Esophagus mucosa (tissue), 1 donor: ENCODE measurements at places on chromosomes 16 and 17. TPM values are rescaled to one million over a fixed set of nuclear protein-coding genes. Genes with fewer than 3 reads are reported as not detected.

GRCh38 chr16:14172200-14172809, 101.2 kb downstream of the MRTFB start:
- ATAC-seq, result no peak

- ATAC-seq, result no peak
Observed at GRCh38 chr16:88200896-88201185, 181.9 kb upstream of the ZNF469 start.

DNA sequence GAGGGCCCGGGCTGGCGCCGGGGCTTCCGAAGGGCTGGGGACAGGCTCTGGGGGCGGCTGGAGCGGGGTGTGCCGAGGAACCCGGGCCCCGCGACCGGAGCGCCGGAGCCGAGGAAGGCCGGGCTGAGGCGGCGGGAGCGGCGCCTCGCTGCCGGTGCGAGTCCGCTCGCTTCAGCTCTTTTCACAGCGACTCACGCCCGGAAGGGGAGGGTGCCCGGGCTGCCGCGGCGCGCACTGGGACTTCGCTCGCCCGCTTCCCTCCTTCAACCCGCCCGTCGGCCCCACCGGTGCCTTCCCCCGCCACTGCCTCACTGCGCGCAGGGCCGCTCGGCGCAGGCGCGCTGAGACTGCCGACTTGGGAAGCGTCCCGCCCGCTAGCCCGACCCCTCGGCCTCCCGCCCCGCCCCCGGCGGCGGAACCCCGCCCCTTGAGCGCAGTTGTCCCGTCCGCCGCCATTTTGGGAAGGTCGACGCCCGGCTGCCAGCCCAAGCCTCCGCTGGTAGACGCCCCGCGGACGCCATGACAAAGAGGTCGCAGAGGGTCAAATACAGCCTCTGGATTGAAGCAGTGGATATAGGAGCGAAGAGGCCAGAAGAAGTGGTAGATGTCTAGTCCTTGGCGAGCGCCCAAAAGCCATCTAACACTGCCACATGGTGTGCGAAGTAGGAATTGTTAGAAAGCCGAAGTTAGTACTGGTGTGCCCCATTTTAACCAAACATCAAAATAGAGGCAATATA, at the start of gene UBE2G1:
Gene UBE2G1 (minus strand): TSS at position 349 of the 737 bp plus-strand sequence. CDS start 359 bp downstream, outside the sequence.
- peak; percentile 92 for ATAC-seq

DNA sequence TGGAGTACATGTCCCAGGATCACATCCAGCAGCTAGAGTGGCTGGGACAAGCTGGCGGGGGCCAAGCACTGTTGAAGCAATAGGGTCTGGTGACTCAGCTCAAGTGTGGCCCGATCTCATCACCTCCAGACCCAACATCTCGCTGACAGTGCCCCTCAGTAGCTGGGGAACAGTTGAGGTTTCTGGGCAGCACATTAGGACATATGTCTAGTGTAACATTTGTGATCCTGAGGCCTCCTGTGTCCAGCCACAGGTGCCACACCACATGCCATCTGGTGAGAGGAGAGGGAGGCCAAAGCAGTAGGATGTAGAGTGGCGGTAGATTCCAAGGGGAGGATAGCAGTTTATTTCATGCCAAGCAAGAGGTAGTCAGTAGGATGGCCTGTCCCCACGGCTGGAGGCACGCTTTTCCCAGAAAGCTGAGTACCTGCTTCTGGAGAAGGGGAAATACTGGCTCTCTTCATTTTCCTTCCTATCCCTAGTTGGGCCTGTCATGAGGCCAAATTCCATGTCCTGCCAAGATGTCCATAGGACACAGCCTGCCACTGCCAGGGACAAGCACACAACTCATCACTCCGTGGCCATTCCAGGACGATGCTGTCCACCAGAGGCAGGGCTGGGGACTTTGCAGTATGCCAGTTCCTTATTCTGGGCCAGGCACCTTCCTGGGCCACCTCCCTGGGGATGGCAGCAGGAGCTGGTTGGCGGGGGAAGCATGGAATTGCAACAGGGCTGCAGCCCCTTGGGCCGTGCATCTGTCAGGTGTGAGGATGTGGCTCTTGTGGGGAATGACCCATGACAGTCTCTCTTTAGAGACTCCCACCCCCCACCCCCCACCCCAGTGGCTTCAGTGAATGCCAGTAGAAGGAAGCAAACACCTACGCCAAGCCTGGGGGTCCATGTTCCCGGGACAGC, 24.0 kb downstream of the GGA3 start:
- no peak for ATAC-seq

DNA sequence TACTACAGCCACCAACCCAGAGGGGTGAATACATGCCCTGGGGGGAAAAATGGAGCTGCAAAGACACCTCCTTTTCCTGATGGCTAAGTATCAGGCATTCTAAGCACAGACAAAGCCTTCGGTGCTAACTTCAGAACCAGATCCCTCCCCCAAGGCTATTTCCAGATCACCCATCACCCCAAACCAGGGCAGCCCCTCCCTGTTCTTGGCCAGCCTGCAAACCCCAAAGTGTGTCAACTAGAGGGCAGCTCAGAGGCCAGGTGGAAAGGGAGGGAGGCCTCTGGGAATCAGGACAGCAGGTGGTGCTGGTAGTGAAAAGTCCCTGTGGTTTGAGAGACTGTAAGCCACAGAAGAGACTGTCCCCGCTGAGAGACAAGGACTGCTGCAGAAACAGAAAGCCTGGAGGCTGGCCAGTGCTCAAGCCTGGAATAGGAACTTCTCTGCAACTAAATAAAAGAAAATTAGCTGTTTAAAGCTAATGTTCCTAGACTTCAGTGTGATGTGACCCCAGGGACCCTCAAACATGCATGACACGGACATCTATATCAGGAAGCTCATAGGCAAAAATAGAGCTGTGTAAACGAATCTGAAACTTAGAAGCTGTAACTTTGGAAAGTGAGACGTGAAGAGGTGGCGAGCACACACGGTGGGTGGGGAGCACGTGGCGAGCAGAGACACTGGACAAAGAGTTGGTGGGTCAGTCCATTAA, 9.1 kb downstream of the TUBG1 start:
- ATAC-seq, result peak; percentile 71

DNA sequence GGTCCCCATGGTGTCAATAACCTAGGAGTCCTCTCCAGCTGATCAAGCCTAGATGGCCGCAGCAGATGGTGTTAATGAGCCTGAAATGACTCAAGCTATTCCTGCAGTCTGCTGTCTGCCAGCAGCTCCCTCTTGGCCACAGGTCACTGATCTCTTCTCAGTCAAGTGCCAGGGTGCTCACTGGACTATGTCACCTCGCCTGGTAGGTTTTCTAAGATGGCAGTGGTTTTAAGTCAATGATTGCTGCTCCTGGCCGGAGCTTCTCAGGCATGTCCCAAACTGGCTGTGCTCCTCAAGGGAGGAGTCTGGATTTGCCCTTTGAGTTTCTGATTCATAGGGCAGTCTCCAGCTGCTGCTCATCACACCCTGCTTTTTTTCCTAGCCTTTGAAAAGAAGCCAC, 58.6 kb upstream of the SHISA6 start:
- ATAC-seq, result peak; percentile 73

Gene AMZ2
- 60.5 TPM for total RNA-seq

- ATAC-seq, result peak; percentile 41
Observed at GRCh38 chr17:83119987-83120864, 40.8 kb downstream of the METRNL start.

GRCh38 chr16:80938004-80938878, 68.4 kb downstream of the CMC2 start:
- peak; percentile 92 for ATAC-seq

DNA sequence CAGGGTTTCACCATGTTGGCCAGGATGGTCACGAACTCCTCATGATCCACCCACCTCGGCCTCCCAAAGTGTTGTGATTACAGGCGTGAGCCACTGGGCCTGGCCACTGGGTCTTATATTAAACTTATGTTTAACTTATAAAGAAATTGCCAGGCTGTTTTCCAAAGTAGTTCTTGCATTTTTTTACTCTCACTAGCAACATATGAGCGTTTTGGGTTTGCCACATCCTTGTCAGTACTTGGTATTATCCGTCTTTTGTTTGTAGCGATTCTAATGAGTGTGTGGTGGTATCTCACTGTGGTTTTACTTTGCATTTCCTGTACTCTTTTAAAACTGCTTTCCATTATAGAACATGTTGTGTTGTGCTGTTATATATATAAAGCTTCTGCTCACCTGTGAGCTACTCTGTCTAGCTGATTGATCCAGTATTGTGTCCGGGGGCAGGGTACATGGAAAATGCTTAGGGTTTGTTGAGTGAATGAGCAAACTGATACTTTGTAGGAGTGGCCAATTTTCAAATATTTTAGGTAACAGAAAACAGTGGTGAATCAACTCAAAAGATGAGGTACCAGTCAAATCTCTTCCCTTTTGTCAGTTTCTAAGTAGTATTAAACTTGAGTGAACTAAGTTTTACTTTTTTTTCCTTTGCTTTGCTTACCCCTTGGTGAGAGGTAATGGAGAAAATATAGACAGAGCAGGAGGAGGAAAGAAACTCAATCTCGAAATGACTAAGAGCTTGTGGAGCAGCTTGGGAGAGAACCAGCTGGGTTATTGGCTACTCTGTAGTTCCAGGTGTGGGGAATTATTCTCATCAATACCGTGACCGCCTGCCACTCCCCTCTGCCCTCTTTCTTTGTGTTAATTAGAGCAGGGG, 75.8 kb downstream of the PITPNC1 start:
- no peak for ATAC-seq

DNA sequence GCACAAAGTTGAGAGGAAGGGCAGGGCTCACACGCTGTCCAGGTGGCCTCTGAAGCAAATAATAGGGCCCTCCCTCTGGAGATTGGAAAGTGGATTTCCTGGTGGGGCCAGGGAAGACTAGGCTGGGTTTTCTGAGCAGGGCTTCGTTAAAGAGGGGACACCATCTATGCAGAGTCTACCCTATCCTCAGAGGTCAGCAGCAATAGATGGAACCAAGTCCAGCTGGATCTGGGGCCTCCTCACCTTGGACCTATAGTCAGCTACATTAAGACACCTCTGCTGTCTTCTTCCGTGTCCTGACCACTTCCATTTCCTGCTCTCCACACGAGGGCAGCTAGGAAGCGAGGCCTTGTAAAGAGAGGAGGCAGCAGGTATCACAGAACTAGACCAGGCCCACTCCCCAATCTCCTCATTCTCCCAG, 14.7 kb upstream of the ST6GALNAC1 start:
- ATAC-seq, result no peak

DNA sequence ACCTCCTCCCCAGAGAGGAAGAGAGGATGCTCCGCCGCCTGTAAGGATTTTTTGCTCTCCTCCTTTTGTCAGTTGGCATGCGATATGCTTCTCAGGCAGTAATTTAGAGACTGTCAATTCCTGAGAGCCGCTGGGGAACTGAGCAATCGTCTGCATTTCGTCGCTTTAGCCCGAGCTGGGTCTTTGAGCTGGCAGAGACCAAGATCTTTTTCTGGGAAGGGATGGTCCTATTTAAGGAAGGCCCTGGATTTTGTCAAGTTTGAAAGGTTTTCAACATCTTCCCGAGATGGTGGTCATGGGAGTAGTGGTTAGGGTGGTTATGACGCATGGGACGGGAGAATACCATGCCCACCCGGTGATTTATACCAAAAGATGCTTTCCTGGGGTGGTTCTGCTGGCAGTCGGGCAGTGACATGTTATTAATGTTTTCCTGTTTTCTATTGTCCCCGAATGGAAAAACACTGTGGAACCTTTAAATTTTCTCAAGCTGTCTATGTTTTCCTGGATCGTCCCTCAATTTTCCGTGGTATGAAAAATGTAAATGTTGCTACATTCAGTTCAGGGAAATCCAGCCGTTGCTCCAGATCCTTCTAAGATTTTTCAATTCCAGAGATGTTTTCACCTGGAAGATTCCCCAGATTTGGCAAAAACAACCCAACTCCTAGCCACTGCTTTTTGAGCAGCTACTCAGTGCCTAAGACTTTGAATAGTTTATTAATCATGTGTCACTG, 586.4 kb downstream of the MAF start:
- ATAC-seq, result no peak

Gene GPR179
- not detected for total RNA-seq

Gene ITGB4
- 134 TPM for total RNA-seq

Gene MYH11
- 21.6 TPM for total RNA-seq

GRCh38 chr17:83067071-83067717, 12.2 kb upstream of the METRNL start:
- ATAC-seq, result no peak

GRCh38 chr17:1733759-1734158, 8.9 kb upstream of the SERPINF2 start:
- no peak for ATAC-seq

- ATAC-seq, result no peak
Observed at GRCh38 chr16:87367529-87367928, 16.0 kb downstream of the FBXO31 start.

DNA sequence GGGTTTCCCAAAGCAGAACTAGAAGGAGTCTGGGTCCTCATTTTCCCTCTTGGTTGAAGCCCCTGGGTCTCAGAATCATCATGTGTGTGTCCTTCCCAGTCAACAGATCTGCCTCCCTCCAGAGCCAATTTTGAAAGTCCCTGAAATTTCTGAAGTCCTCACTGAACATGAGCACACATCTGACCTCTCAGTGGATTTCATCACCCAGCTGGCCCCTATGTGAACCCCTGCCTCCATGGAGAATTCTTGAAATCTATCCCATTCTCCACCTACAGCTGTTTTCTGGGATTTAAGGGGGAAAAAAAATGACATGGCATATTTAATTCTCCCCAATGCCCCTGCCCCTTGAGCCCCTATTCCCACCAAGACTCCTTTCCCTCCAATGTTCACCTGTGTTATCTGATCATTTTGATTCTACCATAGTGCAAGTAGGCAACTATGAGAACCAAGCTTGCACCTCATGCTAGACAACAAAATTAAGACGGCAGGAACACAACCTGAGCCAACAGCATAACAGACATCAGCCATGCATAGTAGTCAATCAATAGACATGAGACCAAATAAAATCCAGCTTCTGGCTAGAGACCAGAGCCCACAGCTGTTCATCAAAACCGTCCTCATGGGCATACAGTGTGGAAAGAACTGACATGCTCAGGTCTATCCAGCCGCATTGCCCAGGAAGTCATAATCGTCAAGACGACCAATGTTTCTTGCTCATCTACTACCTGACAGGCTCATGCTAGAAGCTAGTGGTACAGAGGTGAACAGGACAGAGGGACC, 14.9 kb downstream of the SOX9 start:
- ATAC-seq, result no peak

Gene KRTAP9-2
- not detected for total RNA-seq

Gene KRTAP3-2
- total RNA-seq, result not detected

Gene SLC16A11
- 0.60 TPM for total RNA-seq

DNA sequence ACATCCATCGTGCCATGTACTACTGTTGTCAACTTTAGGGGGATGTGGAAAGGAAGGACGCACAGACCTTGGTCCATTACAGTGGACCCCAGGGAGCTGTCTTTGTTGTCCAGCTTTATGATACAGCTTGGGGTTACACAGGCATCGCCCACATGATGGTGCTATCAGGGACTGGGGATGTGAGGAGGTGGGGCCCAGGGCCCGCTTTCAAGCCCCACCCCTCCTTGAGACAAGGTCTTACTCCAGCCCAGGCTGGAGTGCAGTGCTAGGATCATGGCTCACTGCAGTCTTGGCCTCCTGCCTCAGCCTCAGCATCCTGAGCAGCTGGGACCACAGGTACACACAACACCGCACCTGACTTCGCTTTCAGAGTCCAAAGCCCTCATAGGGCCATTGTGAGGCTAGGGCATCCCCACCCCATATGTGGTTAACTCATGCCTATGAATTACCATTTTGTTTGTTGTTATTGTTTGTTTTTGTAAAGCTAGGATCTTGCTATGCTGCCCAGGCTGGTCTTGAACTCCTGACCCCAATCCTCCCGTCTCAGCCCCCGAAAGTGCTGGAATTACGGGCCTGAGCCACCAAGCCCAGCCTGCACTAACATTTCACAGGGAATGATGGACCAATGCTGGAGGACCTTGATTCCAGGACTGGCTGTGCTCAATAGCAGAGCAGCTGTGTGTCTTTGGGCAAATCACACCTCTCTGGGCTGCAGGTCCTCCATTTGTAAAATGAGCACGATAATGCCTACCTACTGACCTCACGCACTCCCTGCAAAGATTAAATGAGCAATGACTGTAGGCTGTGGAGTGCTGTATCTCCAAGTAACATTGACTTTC, 17.2 kb downstream of the ST3GAL2 start:
- no peak for ATAC-seq
